ENCODE measurements at places on chromosomes 6 and 20.

DNA sequence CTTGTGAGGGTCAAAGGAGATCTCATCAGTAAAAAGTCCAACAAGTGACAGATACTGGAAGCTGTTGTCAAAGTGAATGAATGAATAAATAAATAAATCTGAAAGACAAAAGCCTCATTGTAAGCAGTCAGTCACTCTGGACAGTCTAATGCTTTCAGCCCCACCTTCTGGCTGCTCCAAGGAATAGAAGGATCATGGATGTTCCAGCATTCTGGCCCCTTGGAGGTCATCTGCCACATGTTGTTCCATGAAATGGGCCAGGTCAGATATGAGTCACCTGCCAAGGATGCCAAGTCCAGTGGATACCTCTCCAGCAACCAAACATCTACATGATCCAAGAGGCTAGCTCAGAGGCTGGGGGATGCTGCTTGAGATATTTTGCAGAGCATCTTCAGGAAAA is 185.6 kb downstream of the BMP7 start:
- DNase-seq: no peak

- no peak for DNase-seq
These were observed 101.2 kb downstream of the DTNBP1 start for GRCh38 chr6:15561447-15562199.

DNA sequence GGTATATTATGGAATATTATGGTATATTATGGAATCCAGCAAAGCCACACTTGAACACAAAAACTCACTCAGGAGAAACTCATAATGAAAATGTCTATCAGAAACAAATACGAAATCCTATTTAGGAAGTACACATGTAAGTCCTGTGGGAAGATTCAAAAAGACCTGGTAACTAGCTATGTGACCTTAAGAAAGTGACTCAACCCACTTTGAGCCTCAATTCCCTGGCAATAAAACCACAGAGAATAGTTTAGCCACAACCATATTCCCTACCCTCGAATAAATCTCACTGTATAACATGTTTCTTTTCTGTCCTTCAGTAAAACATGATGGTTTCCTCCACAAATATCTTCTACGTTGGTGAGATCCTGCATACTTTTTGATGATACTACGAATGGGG is 56.4 kb downstream of the ZMYND8 start:
- no peak for DNase-seq

DNA sequence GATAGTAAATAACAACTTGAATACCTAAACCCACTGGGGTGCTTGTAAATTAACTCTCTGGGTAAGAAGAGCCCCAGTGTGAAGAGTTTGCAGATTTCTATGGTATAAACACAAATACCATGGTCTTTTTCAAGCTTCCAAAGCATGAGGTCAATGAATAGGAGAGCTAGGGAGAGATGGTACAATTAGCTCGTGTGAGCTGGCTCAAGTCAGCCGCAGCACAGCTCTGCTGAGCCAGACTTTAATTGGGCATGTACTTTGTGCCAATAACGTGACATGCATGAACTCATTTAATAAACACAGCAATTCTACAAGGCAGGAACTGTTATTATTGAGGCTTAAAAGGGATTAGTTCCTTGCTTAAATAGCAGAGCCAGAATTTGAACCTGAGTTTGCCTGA is 684.2 kb downstream of the KIF16B start:
- DNase-seq: no peak

DNA sequence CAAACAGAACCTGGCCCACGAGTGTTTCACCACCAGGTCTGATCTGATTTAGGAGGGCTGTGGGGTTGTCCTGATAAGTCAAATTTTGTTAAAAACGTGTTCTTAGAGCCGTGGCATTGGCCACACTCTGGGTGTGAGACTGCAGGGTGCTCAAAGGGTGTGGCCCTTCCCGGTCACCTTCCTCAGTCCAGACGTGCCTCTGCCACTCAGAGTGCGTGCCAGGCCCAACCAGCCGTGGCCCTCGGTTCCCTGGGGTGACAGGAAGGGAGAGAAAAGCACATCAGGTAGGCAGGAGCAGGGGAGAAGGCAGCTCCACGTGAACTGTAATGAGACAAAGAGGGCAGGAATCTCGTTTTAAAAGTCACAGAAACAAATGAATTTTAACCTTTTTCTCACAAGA is 115.4 kb downstream of the FAM120B start:
- no peak for DNase-seq

- no peak for DNase-seq
These were observed 20.4 kb downstream of the VNN1 start for GRCh38 chr6:132693478-132693877.

DNA sequence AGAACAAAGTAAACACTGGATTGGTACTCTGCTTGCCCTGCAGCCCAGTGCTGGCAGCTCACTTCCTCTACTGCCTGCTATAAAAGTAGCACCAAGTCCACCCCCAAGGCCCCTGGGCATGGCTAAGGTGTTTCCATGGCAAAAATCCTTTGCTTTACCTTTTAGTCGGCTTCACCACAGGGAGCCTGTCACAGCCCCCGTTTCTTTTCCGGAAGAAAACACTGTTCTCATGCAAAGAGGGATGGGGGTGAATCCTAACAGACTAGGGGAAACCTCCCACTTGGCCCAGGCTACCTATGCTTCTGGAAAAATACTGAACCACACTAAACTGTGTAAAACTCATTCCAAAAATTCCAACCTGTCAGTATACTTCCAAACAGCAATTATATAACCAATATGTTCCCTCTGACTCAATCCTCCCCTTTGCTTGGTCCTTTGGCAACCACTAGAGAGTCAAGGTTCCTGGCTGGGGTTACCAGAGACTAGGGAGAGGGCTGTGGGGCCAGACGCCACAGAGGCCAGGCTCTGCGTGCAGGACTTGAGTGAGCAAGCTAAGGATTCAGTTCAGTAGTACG is 16.1 kb downstream of the PPIL1 start:
- DNase-seq: no peak

DNA sequence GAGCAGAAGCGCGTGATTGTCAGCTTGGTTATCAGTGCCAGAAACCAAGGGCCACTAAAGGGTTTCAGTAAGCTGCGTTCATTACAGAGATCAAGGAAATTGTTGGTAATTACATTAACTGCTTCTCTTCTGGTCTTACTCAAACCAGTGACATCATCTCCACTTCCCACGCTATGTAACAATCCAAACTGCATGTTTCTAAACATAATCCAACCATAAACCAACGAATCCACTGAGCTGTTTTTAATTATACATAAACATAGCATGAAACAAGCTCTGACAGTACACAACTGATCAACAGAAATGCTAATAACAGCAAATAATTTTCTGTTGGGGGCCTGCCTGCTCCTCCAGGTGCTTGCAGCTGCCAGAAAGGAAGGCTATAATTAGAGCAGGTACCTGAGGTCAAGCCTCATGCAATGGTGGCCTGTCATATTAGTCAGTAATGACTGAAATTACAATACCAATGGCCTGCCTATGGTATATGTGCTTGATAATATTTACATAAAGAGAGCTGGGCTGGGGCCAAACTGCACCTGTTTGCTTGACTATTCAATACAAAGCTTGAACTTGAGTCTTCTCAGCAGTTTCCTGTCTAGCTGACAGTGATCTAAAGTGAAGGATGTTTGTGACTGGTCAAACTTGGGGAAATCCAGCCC is 40.1 kb downstream of the ILRUN start:
- peak; percentile 53 for DNase-seq

DNA sequence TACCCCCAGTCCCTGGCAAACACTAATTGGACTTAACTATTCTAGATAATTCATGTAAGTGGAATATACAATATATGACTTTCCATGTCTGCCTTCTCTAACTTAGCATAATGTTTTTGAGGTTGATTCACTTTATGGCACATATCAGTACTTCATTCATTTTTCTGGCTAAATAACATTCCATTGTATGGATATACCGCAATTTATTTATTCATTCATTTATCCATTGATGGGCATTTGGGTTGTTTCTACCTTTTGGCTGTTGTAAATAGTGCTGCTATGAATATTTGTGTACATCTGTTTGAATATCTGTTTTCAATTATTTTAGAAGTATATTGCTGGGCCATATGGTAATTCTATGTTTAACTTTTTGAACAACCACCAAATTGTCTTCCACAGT is 616.3 kb downstream of the UTRN start:
- DNase-seq: no peak

- DNase-seq: no peak
These were observed 9.1 kb downstream of the SMPDL3A start for GRCh38 chr6:122798099-122798641.

- no peak for DNase-seq
These were observed at the start of gene HTR1E for GRCh38 chr6:86937219-86938079. Gene HTR1E (plus strand): TSS chr6:86937528. CDS start chr6:87015335, 77,807 bp downstream.

- no peak for DNase-seq
These were observed 70.4 kb upstream of the KCNG1 start for GRCh38 chr20:51093240-51093763.

DNA sequence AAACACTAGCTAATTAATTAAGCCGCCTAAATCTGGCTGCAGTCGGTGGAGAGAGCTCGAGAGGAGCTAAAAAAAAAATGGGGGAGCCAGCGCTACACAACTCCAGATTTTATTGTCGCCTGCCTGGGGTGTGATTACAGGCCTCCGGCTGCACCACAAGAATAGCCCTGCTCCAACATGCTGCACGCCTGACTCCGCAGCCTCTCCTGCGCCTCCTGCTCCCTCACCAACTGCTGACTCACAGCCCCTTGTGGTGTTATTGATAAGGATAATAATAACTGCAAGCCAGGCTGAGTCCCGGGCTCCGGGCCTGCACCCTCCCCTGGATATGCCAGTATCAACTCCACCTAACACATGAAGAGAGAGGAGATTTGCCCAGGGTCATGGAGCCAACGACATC is 16.8 kb downstream of the SIRPA start:
- no peak for DNase-seq

DNA sequence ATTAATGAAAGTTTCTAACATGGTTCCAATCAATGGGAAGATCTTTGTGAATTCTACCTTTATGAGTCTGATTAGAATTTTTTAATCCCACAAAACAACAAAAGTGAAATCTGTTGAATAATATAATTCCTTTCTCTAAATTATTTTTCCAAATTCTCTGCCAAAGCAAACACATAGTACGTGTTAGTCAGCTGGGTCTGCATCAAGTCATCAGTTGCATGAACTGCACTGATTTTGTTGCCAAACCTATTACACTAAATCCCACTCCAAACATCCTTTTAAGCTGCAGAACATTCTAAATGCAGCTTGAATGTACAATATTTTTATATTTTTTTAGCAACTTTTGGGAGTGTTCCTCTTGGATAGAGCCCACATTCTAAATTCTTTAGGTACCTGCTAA is 199.0 kb upstream of the HSF2 start:
- no peak for DNase-seq

GRCh38 chr20:24402188-24402587 is 67.2 kb upstream of the SYNDIG1 start:
- DNase-seq: no peak

DNA sequence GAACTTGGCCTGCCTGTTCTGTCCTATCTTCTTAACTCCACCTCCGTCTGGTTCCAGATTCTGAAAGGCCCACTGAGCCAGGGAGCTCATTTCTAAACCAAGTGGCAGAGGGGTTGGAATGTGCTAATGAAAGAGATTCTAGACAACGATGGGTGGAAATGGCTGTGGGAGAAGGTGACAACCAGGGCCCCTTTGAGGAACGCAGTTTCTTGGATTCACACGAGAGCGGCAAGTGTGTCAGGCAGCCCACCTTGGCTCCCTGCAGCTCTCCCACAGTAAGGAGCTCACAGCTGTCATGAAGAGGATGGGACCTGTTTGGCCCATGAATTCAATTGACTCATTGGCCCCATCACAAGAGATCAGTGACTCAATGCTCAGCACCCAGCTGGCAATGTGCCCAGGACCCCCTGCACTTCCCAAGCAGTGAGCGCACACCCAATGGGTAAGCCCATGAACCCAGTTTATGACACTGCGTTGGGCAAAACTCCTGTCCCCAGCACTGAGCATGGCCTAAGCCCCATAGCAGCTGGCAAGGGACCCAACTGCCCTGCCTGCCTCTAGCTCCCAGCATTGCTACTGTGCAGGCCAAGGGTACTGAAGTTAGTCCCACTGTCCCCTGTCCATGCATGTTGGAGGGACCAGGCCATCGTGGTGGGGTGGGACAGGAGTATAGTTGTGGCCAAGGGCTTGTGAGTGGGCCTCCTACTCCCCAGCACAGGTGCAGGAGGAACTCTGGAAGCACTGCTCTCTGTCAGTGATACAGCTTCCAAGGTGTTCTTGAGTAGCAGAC is 16.4 kb downstream of the MRPS18A start:
- DNase-seq: no peak

- no peak for DNase-seq
These were observed 216.2 kb downstream of the MYLK4 start for GRCh38 chr6:2534406-2535042.

DNA sequence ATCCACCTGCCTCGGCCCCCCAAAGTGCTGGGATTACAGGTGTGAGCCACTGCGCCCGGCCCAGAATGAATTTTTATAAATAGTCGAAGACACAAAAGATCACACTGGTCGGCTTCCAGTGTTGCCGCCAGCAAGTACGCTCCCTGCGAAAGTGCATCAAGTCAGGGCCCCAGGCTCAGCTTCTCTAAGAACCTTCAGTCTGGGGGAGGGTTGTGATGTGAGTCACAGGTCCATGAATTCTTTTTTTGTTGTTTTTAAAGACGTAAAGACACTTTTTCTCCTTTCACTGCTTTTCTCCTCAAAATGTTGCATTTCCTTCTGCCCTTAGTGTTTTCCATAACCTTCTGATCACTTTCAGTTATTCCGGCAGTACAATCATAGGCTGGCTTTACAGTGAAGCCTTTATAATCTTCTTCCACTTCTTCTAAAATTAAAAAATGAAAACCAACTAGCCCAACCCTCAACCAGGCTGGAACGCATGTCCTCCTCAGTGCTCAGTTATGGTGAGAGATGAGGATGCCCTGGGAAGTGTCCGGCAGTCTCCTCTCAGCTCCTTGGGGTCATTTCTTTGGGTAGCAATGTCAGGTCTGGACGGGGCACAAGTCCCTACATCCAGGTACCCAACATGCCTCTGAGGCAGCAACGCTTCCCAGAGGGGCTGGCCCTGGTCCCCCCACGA is 66.6 kb downstream of the CSE1L start:
- no peak for DNase-seq

DNA sequence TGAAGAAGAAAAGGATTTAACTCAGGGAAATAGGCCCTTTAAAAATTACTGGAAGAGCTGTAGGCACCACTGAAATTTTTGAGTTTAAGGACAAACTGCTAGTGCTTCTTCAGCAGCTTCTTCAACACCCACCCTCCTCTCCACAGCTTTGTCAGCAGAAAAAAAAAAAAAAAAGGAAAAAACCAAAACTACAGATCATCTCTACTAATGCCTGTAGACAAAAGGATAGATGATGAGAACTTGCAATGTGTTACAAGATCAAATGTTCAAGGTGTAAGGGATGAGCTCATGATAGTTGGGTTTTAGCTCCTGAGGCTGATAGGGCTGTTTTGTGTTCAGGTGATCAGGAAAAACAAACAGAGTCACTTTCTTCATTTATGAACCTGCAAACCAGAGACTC is 55.2 kb upstream of the PREP start:
- DNase-seq: no peak

- DNase-seq: no peak
These were observed 71.5 kb downstream of the LYRM2 start for GRCh38 chr6:89566930-89567629.

DNA sequence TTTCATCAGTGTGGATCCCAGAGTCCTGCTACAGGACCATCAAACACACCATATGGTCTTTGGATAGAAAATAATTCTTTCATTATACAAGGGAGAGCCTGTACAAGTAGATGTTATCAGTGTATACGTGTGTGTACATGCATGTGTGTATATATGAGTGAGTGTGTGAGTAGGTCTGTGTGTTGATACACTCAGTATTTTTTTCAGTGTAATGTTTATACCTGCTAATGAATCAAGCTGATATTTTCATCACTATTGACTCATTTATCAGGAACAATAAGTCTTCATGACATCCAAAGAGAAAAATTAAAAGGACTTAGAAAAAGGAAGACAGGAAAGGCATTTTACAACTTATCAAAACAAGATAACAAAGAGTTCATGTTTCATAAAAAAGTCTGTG is 66.5 kb downstream of the EPM2A start:
- DNase-seq: no peak
